A549 (cell line): ENCODE measurements at places on chromosomes 2 and 18. TPM values are rescaled to one million over a fixed set of nuclear protein-coding genes. Genes with fewer than 3 reads are reported as not detected.

PECR gene
- polyA plus RNA-seq: 16.8 to 17.1 TPM (median 16.9 TPM) in 3 replicates

PCARE gene
- polyA plus RNA-seq: not detected in 3 replicates

TXNDC2 gene
- polyA plus RNA-seq: 0.06 to 0.12 TPM in 2 of 3 replicates, not detected in the other

TMEM150A gene
- polyA plus RNA-seq: 8.0 to 10.9 TPM (median 10.6 TPM) in 3 replicates

DNA sequence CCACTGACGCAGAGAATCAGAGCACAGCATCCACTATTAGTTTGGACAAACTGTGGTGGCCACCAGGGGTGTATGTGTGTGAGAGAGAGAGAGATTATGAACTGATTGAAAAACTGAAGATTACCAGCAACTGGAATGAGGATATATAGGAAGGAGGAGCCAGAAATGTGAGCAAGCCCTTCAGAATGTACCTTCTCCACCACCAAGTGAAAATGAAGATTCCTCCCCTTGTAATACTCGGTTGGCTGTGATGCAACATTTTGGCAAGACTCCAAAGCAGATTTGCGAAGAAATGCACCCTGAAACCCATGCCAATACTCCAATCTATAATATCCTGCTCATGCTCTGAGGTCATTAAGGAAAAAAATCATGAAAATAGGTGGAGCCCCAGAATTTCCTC is 121.2 kb upstream of the SLC35G4 start:
- DNase-seq: no peak

DNA sequence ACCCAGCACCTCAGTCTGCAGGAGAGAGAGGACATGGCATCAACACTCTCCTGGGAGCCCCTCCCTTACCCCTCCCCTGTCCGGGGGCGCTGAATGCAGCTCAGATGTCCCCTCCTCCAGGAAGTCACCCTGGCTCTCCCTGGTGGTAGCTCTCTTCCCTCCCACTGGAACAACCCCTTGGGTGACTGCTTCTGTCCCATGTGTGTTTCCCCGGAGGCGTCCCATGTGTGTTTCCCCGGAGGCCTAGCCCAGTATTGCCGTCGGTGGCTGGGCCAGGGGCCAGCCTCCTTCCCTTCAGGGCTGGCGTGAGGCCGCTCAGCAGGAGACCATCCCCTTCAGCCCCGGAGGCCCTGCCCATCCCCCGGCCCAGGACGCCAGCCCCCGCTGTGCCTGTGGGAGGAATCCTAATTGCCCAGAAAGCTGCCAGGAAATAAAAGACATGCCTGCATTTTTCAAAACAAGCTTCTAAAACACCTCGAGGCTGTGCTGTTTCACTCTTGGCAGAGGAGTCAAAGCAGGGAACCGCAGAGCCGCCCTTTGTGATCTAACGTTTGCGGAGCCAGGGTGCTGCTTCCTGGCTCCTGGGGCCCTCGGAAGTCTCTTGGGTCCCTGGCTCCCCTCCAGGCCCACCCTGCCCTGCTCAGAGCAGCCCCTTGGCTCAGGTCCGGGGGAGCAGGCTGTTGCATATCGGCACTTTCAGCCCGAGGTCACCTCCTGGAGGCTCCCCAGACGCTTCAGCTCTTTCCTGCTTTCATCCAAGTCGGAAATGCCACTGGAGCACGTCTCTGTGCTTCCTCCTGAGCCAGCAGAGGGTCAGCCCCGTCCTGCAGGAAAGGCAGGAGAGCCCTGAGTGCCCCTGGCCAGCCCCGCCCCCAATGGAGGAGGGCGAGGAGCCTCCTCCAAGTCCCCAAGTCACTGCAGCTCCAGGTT is 11.4 kb downstream of the SNED1 start:
- no peak for DNase-seq

- DNase-seq: no peak
Measured at GRCh38 chr2:197782126-197782525, 3.0 kb downstream of the BOLL start.

DNA sequence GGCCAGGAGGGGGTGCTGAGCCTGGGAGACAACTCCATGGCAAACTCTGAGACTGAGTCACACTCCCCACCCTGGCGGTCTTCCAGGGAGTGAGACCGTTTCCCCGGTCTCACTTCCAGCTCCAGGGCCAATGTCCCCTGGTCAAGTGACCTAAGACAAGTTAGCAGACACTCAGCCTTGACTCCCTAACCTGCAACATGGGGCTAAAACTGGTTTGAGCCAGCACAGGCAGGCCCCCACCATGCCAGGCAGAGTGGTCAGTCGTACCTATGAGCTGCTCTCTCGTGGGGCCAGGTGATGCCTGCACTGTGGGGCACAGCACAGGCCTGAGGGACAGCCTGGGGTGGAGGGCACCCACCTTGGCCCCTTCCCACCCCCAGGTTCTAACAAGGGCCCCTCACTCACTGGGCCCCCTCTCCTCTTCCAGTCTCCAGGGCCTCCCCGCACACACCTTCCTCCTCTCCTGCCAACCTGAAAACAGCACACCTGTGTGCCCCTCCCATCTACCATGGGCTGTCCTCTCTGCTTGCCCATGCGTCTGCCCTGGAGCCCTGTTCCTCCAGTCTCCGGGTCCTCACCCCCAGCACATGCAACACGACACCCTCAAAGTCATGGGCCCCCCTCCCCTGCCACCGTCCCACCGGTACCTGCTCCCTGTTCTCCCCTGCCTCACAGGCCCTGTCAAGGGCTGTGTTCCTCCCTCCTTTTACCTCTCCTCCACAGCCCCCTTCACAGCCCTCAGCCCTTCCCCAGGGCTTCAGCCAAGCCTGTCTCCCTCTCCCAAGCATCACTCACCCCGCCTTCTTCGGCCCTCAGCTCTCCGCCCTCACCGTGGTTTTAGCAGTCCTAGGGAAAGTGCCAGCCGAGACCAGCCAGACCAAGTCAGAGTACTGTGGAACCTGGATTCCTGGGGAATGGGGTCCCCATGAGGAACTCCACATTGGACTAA is 1.6 kb downstream of the GPR17 start:
- DNase-seq: no peak

DNA sequence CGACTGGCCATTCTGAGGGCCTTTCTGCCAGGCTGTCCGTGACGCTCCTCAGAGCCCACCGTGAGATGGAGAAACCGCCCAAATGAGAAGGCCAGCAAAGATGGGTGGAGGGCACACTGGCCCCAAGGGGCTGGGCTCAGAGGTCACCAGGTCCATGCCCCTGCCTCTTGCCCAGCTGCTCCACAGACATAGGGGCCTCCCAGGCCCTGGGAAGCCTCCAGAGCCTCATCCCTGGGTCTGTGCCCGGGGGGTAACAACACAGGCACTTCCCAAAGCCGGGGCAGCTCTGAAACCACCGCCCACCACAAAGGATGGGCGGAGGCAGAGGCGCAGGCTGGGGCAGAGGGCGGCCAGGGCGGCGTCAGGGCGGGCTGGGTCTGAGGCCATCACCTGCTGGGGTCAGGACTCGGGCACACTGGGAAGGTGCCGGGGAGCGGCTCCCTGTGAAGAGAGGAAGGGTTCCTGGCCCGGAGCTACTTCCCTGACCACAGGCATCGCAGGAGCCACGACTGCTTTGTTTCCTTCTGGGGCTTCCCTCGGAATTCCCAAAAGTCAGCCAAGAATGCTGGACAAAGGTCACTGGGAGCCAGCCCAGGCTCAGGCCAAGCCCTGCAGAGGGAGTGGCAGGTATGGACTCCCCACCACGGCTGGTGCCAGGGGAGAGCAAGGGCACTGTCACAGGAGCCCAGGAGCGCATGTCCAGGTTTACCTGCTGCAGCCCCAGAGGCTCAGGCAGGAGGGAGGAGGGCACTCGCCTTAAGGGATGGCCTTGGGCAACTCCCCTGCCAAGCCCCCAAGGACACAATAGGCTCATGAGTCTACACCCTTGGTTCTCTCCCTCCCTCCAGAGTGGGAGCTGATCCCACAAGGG is 9.4 kb downstream of the CYP26B1 start:
- no peak for DNase-seq

- DNase-seq: no peak
Measured at GRCh38 chr18:48290162-48290926, 118.8 kb downstream of the ZBTB7C start.

DNA sequence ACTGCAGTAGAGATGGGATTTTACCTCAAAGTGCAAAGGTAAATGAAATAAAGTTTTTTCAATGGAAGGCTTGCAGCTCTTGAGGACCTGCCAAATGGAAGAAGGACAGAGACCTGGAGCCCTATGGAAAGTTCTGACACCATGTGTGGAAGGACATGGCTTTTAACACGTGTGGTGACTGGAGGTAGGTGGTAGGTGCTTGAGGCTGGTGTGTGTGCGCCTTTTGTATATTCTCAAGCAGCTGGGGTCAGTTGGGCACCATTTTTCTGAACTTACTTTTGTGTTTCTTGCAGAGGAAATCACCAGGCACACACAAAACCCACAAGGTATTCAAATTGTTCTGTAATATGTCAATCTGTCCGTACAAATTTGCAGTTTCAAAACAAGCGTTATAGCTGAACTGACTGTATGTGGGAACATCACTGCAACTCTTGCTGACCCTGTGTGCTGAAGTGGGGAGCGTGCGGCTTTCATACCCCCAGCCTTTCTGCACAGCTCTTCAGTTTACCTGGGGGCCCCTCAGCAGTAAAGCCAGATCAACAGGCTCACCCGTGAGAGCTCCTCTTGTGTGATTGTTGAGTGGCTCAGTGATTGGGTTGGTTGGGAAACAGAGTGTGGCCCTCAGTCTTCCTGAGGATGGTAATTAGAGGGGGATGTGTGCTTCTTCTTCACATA is 363 bp downstream of the GREB1 start:
- DNase-seq: no peak

GRCh38 chr2:15224641-15225040 is 336.5 kb downstream of the NBAS start:
- no peak for DNase-seq

DNA sequence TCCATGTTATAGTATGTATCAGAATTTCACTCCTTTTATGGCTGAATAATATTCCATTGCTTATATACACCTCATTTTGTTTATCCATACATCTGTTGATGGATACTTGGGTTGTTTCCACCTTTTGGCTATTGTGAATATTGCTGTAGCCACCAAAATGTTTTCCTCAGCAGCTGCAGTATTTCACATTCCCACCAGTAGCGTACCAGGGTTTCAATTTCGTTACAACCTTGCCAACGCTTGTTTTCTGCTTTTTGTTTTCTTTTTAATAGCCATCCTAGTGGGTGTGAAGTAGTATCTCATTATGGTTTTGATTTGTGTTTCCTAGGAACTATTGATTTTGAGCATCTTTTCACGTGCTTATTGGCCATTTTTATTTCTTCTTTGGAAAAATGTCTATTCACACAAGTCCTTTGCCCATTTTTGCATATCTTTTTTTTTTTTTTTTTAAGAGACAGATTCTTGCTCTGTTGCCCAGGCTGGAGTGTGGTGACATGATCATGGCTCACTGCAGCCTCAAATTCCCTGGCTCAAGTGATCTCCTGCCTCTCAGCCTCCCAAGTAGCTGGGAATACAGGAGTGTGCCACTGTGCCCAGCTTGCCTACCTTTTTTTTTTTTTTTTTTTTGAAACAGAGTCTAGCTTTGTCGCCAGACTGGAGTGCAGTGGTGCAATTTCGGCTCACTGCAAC is 14.2 kb downstream of the UBXN2A start:
- no peak for DNase-seq

- no peak for DNase-seq
Measured at GRCh38 chr2:63598981-63599380, 10.2 kb downstream of the MDH1 start.
